ENCODE measurements at places on chromosomes 6 and 20.

DNA sequence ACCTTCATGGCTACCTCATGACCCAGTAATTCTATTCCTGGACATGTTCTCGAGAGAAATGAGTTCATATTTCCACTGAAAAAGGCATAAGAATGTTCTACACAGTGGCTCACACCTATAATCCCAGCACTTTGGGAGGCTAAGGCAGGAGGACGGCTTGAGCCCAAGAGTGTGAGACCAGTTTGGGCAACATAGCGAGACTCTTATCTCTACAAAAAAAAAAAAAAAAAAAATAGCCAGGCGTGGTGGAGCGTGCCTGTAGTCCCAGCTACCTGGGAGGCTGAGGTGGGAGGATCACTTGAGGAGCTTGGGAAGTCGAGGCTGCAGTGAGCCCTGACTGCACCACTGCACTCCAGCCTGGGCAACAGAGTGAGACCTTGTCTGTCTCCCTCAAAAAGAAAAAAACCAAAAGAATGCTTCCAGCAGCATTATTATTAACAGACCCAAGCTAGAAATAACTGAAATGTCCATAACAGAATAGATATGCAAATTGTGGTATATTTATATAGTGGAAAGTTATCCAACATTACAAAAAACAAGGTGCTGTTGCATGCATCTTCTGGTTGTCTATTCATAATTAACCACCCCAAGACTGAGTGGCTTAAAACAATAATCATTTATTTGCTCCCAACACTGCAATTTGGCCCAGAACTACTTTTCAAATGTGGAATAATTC is 9.4 kb upstream of the RAB44 start:
- no peak for DNase-seq

DNA sequence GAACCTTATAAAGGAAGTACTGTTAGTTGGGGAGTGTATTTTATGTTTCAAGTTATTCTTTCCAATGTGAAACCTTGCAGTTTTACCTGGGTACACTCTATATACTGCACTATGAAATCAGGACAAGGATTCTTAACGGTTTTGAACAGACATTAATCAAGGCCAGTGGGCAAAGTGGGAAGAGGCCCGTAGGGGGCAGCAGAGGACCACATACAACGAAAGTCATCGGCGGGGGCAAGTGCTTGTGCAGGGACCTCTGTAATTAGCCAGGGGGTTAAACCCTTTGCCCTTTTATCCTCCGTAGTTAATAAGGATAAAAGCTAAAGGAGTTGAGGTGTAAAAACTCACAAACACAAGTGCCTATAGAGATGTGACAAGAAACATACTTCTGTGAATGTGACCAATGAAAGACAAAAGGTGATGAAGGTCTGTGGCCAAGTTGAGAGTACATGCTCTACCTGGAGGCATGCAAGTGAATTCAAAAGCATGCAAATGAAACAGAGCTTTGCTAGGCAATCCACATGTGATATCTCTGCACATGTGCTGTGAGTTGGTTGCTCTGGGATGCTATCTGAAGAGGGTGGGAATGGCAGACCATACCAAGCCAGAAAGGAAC is 392.7 kb upstream of the MAN1A1 start:
- peak; percentile 58 for DNase-seq

GRCh38 chr20:32386091-32386490 is 28.0 kb downstream of the ASXL1 start:
- DNase-seq: no peak

DNA sequence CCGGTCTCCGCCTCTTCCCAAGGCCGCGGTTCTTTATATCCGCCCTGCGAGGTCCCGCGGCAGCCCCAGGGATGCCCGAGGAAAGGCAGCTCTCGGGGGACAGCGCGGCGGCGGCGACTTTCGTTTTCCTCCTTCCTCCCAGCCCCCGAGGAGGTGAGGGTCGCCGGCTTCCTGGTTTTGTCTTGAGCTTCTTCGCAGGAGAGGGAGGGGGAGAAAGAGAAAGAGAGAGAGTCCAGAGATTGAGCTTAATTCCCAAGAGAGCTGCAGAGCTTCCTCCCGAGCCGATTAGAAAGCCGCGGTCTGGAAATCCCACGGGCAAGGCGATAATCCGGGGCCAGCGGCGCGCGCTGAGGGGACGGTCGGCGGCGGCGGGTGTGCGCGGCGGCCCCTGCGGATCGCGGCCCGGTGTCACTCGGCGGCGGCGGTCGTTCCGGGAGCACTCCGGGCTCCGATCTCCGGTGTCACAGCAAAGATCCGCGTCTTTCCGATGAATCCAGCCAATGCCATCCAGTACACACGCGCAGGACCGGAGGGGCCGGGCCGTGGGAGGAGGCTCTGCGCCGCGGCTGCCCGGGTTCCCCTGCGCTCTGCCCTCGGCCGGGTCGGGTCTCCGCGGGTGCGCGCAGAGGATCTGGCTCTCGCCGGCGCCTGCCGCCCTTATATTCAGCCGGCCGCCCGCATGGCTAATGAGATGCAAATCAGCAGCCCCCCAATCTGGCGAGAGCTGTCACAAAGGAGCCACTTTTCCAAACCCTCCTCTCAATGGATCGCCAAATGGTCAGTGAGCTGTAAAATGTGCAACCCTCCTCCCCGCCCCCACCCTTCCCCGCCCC is at the start of gene DLL1:
Gene DLL1 (minus strand): TSS at position 783 of the 833 bp plus-strand sequence. CDS start 939 bp downstream, outside the sequence.
- DNase-seq: no peak

GRCh38 chr20:48866936-48867335 is 39.1 kb upstream of the PREX1 start:
- DNase-seq: no peak

- no peak for DNase-seq
These were observed 223.7 kb downstream of the GMDS start for GRCh38 chr6:2021713-2022125.

GRCh38 chr6:111485342-111485741 is 2.3 kb upstream of the REV3L start:
- DNase-seq: no peak

DNA sequence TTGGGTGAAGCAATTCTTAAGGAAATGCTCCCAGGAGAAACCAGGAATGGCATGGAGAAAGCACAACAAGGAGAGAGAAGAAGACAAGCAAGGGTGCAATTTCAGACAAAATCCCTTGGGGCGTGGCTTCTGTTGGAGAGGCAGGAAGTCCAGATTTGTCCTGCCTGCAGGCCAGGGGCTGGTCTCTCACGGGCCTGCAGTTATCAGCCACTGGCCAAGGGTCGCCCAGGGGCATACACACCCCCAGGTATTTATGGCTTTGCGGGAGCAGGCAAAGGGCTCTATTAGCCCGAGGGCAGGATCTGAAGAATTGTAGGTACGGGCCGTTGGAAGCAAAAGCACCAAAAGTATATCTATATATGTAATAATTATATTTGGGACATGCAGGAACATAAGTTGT is 87.7 kb downstream of the IYD start:
- DNase-seq: no peak

- no peak for DNase-seq
These were observed 9.6 kb downstream of the KLHL32 start for GRCh38 chr6:96934087-96934486.

- no peak for DNase-seq
These were observed 75.1 kb downstream of the CDC40 start for GRCh38 chr6:110255211-110255750.

GRCh38 chr20:63542031-63542559 is 4.9 kb upstream of the PTK6 start:
- DNase-seq: no peak

- DNase-seq: no peak
These were observed 145.3 kb downstream of the TFAP2B start for GRCh38 chr6:50963952-50964351.

DNA sequence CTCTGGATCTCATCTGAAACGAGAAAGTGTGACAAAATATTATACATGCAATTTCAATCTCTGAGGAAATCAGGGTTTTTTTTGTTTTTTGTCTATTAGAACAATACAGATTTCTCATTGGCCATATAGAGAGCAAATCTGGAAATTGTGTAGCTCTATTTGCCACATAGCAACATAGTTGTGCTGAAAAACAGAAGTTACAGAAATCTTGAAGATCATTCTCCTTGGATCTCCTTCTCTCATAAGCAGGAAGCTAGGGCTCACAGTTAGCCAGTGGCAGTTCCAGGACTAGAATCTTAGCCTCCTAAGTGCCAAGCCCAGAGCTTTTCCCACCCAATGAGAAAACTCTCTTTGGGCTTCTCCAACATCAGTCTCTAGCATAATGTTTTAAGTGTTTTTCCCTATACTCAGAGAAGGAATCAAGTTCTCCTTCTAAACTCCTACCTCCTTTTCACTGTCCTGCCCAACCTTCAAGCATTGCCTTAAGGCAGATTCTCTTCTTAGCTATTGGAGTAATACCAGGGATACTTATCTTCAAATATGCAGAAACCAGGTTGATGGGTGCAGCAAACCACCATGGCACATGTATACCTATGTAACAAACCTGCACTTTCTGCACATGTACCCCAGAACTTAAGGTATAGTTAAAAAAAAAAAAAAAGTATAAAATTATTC is 211.6 kb downstream of the ALDH8A1 start:
- DNase-seq: no peak

DNA sequence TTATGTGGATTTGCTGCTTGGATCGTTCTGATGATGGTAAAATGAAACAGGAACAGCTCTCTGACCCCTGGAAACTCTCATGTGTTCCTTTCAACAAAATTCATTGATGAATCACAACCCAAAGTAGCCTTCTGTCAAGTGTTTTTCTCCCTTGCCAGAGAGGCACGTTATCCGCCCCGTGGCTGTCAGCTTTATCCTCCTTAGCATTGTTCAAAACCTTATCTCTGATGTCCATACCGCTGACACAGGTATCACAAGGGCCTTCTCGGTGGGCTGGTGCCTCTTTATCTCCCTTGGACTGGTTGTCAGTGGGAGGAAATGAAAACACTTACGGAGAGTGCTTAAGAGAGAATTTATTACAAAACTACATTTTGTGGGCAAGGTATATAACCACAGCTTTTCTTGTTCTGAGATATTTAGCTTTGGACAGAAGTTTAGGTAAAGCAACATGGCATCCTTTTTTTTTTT is 84.9 kb downstream of the TIAM2 start:
- DNase-seq: peak; percentile 60

GRCh38 chr6:117956386-117956785 is 49.3 kb downstream of the SLC35F1 start:
- no peak for DNase-seq

DNA sequence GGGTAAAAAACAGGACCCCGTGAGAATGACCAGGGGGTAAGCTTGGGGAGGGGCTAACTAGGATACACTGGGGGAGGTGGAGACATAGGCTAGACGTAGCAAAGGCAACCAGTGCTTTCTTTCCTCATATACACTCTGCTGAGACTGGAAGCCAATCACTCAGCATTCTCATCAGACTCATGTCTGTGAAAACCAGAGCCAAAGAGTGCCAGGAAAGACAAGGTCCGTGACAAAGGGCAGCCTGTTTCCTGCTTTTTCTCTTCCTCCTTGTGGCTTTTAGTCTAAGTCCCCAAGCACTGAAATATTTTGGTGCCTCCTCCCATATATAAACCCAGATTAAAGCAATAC is 97.9 kb upstream of the NEDD9 start:
- DNase-seq: no peak

- DNase-seq: no peak
These were observed 20.8 kb downstream of the MCM8 start for GRCh38 chr20:5971203-5971602.

DNA sequence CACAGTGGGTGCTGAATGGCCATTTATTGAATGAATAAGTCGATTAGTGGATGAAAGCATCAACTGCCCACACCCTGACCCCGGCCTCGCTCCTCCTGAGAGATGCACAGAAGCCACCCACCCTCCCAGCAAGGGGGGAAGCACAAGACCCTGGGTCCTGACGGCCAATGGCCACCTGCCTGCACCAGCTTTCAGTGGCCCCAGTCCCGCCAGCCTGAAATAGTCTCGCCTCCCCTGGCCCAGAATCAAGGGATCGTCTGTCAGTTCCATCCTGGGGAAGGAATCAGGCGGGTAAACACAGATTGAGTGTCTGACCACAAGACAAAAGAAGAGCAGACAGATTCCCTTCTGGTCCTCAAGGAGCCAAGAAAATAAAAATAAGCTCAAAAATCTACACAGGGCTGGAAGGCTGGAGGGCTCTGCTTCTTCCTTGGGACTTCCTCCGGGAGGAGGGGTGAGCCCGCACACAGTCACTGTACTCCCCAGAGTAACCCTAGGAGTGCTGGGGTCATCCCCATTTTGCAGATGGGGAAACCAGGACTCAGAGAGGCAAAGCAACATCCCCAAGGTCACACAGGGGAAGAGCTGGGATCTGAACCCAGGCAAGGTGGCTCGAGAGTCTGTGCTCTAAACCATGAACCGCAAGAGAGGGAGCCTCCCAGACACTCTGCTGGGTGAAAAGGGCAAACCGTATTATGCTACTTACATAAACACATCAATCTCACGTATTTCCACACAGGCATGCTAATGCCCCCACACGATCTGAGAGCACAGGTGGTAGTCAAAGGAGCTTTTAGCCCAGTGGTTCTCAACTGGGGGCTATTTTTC is 7.8 kb downstream of the PREX1 start:
- DNase-seq: no peak

GRCh38 chr6:52000064-52000463 is 87.3 kb downstream of the PKHD1 start:
- no peak for DNase-seq

DNA sequence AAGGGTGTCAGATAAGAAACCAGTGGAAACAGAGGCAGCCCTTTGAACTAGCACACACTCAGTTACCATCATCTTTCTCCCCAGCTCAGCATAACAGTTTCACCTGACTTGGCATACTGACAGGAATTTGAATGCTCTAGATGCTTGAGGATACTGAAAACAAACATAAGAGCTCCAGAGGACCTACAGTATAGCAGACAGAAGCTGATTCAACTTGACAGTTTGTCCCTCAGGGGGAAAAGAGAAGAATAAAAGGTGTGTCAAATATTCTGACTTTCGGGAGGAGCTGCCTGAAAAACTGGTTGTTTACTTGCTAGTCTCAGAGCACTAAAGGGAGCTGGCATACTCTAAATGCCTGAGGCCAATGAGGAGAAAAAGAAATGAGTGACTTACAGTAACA is 35.1 kb downstream of the EYS start:
- no peak for DNase-seq

- no peak for DNase-seq
These were observed 18.7 kb upstream of the HDAC2 start for GRCh38 chr6:113989675-113990074.

DNA sequence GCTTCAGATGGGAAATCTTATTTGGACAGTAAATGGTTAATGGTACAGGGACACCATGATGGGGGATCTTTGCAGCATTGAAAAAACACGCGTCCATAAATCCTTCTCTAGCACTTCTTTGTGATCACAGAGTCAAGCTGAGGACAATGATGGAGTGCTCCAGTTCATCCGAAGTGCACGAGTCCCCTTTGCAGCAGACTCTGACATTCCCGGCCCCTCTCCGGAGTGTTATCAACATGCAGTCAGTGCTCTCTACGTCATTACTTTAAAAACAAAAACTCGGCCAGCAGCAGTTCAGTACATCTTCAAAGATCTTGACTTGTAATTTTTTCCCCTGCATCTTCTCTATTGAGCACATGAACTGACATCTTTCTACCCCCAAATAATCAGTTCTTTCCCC is 185.5 kb upstream of the AKAP12 start:
- no peak for DNase-seq

GRCh38 chr20:62088258-62089127 is 22.8 kb upstream of the TAF4 start:
- peak; percentile 19 for DNase-seq

GRCh38 chr6:105994118-105994590 is 92.0 kb upstream of the PRDM1 start:
- peak; percentile 51 for DNase-seq

GRCh38 chr6:41132254-41132653 is 21.9 kb downstream of the TREML1 start:
- DNase-seq: no peak

GRCh38 chr20:5143851-5144250 is 17.0 kb downstream of the CDS2 start:
- DNase-seq: no peak

GRCh38 chr20:2761885-2762284 is 38.5 kb downstream of the CPXM1 start:
- DNase-seq: no peak
